ENCODE measurements at places on chromosomes 6 and 20.

GRCh38 chr20:64038565-64039292, 2.7 kb downstream of the C20orf204 start:
- no peak for DNase-seq

DNA sequence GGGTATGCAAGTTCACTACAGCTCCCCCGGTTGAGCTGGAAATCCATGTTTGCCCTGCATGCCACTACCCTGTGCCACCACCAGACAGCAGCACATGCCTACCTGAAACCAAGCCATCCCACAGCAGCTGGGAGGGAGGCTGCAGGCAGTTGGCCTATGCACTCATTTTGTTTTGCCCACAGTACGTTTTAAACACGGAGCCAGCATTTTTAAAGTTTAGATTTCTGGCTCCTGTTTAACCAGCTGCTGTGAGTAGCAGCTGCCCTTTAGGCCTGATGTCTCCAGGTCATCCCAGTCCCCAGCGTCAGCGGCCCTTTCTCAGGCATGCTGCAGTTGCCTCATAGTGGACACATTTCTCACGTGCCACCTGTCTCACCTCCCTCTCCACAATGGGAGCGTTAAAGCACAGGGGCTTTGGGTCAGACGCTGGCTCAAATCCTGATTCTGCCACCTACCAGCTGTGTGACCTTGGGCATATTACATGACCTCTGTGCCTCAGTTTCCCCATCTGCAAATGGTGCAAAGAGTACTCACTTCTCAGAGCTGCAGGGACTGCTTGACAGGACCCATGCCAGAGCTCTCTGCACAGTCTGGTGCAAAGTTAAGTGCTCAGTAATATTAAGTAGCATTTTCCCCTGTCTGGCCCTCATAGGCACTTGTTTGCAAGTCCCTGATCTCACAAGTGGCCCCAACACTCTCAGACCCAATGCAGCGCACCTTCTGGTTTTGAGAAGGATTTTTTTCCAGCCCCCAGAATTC, 8.2 kb upstream of the UBE2V1 start:
- peak; percentile 48 for DNase-seq

DNA sequence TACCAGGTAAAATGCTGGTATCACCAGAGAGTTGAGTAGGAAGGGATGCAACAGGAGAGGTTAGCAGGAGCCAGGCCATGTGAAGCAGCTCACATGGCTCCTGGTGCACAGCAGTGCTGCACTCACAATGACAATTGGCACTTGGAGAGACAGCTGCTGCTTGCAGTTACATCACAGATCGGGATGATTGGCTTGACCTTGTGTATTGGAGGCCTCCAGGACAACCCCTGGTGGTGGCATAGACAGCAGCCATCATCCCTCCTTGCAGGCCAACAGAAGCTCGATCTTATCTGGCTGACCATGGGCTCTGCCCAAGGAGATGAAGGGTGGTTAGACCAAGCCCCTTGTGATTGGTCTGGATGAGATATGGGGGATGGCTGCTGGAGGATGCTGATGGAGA, 73.0 kb downstream of the EYA2 start:
- no peak for DNase-seq

DNA sequence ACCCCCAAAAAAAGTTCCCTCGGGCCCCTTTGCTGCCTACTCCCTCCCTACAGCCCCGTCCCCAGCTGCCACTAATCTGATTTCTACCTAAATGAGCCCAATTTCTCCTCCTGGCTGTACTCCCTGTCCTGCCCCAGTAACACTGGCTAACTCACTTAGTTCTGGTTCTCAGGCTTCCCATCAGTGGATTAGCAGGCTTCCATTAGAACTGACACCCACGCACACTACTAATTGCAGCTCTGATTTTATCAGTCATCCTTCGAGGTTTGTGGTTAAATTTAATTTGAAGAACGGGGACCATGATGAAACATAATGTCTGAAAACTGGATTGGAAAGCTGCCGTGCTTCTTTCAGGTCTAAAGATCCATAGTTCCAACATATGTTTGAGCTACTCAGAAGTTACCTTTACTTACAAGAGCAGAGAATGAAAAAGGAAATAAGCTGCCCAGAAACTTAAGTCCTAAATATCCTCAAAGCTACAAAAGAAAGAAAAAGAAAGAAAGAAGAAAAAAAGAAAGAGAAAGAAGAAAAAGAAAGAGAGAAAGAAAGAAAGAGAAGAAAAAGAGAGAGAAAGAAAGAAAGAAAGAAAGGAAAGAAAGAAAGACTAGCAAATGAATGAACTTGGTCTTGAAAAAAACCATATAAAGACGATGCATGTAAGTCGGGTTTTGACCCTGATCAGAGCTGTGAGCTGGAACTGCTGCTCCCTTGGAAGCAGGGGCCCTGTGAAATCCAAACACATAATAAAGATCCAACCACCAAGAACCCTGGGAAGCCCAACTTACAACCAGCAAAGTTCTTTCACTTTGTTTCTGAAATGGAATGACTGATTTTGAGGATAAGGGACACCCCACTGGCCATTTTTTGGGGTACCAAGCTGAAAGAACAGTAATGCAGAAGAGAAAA, 51.7 kb downstream of the CNKSR3 start:
- DNase-seq: no peak

- DNase-seq: no peak
Measured at GRCh38 chr20:14924433-14924832, 587.0 kb upstream of the FLRT3 start.

GRCh38 chr6:63525186-63525878, 46.9 kb upstream of the LOC128125822 start:
- DNase-seq: no peak

- no peak for DNase-seq
Measured at GRCh38 chr6:116580198-116580597, 8.9 kb downstream of the RWDD1 start.

GRCh38 chr6:16956361-16956760, 145.5 kb upstream of the STMND1 start:
- no peak for DNase-seq

GRCh38 chr6:150617062-150617461, 17.4 kb downstream of the PLEKHG1 start:
- DNase-seq: no peak

- DNase-seq: no peak
Measured at GRCh38 chr20:4748847-4749246, 27.1 kb downstream of the PRND start.

- DNase-seq: no peak
Measured at GRCh38 chr6:149897015-149897697, 757 bp downstream of the RAET1E start.

GRCh38 chr6:42698217-42698616, 24.2 kb downstream of the PRPH2 start:
- no peak for DNase-seq

DNA sequence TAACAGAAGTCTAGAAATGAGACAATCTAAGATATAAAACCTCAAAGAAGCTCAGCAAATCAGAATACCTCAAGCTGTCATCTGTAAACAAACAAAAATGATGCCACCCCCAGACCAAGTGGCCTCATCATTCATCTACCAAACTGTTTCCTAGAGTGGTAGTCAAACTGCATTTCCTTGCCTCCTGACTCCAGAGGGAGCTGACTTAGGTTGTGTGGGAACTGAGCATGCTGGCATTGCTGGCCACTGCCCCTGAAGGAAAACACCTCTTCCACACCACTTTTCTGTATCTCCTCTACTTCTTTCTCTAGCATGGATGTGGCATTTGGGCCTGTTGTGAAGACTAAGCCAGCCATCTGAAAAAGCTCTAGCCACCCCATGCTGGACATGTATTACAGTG, 56.3 kb downstream of the ZHX3 start:
- DNase-seq: no peak

- no peak for DNase-seq
Measured at GRCh38 chr6:21808551-21809242, 215.1 kb downstream of the SOX4 start.

DNA sequence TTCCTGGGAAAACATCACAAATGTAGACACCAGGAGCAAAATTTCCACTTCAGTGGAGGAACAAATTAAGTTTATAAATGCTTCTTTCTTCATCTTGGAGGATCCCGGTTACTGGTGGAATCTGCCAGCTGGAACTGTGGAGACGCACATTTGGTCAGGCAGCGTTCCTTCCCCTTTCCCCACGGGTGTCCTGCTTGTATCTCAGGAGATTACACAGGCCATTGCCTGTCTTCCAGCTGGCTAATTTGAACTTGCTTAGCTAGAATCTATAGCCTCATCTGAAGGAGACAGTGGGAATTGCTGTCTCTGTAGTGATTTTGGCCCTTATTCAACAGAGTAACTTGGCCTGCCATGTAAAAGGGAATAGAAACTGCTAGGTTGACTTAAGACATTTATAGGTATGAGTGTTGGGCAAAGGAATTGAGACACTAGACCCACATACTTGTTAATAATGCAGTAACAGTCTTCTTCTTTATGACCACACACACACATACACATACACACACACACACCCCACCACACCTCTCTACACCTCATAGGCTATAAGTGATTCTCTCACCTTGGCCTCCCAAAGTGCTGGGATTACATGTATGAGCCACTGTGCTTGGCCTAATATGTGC, 34.4 kb downstream of the TSBP1 start:
- no peak for DNase-seq

DNA sequence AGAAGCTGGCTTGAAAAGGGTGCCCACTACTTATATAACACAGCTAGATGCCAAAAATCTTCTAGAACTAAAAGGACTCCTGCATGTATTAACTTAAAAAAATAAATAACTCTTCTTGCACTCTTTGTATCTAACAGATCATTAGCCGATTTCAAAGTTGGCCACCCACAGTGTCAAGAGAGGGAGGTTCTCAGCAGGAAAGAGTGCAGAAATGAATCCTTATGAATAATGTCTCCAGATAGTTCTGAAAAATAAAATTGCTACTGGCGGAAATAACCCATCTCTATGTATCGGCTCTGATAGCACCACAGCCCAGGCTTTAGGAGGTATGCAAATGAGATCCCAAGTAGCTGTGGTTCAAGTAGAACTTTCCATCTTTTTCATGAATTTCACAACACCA, 232.7 kb downstream of the PHF3 start:
- no peak for DNase-seq

DNA sequence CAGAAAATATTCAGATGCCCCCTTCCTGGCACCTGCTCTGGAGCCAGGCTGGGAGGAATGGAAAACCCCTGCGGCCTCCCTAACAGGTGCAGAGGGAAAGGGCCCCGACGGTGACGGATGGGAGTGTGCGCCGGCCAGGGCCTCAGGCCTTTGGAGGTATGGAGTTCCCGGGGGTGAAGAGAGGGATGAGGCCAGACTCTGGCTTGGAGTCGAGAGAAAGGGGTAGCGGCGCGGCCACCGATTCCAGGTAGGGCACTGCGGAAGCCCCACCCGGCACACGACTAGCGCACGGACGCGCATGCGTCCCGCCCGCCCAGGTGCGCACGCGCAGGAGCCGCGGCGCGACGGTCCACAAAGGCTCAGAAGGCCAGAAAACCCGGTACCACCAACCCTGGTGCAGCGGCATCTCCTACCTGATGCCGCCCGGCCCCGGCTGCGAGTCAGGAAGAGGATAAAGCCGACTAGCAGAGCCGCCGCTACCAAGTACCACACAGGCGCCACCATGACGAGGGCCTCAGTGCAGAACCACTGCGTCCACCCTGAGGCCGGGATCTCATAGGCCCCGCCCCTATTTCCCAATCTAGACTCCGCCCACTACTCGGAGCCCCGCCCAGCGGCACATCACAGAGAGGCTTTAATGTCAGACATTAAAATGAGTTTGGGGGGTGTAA, at the start of gene DDRGK1:
Gene DDRGK1 (minus strand): TSS at position 559 of the 671 bp plus-strand sequence. CDS start 55 bp downstream, at position 504.
- DNase-seq: peak; percentile 78

DNA sequence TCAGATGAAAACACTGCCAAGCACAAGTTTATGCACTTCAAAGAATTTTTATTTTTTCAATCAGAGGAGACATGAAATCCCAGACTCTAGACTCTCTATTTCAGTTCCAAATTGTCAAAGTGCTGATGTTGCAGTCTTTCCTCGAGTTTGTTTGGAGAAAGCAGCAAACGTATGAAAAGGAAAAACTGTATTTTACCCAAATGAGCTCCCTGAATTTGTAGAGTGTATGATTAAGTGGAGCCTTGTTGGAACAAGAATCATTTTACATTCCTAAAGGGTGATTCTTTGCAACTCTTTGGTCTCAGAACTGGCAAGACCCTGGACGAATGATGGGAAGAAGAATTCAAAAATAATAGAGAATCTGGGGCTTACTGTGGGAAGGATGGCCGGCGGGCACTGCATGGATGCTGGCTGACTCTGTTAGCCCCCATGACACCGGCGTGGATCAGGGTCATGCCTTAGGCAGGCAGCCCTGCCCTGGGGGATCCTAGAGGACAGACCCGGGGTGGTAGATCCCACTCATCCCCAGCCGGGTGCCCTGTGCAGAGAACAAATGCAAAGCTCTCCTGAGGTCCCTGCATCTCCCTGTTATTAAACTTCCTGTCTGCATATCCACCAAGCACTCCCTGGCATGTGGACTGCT, 207.4 kb downstream of the FNDC1 start:
- no peak for DNase-seq

DNA sequence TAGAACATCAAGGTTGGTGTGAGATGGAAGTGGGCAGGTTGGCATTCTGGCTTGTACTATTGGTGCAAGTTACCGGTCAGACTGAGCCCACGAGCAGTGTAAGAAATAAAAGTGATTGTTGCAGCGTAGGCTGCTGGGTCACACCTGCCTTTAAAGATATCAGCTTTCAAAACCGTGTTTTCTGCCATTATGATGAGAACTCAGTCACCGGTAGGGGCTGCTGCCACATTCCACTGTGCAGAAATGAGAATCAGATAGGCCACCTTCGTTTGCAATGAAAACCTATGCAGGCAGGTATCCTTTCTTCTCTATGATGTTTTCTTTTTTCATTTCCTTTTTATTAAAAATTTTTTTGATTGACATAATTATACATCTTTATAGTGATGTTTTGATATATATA, 168.5 kb downstream of the MYLK4 start:
- no peak for DNase-seq

DNA sequence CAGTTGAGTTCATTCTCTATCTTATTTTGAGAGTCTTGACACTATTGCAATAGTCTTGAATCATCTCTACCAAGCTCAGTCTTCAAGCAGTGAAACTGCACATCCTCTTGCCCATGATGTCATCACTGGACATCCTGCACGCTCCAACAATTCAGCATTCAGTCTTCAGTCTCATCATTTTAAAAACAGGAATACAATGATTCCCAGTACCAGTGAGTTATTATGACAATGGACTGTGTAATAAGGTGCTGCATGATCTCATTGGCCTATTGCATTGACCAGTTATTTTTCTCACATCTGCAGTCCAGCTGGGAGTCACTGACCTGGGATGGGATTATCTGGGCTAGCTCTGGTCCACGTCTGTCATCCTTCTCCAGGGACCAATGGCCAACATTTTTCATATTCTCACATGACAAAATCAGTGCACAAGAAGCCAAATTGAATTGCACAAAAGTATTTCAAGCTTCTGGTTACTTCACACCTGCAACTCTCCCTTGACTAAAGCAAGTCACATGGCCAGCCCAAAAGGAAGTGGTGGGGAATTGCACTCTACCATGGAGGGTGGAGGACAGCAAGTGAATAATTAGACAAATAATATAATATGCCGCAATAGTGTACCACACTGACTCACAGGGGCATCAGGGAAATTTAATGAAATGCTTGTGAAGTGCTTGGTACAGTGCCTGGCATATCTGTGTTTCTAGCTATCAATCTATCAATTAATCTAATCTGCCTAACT, 6.4 kb upstream of the CST2 start:
- no peak for DNase-seq

GRCh38 chr20:62529896-62530642, 54.3 kb upstream of the GATA5 start:
- no peak for DNase-seq

Measured in amygdala (tissue), 56 donors.